Prostate gland (tissue), 2 donors: ENCODE measurements at places on chromosomes 5 and 9. TPM values are rescaled to one million over a fixed set of nuclear protein-coding genes. Genes with fewer than 3 reads are reported as not detected.
A peak's percentile ranks its signal among the peaks of the same experiment; 100 is the strongest.

DNA sequence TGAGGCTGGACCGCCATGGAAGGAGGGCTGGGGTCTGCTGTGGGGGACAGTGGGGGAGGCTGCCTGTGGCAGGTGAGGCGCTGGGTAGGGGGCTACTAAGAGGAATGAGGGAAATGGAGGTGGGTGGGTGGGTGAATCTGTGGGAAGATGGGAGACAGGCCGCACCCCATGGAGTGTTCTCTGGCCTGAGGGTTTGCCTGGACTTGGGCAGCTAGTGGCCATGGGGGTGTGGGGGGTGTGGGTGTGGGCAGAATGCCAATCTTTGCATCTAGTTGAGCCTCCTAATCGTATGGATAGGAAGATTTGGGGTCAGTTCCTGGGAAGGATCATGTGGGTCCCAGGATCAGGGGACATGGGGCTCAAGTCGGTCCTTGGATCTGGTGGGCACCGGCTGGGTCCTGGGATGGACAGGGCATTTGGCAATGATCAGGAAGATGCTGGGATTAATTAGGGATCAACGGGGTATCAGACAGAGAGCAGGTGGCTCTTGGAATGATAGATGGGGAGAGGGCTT is 518 bp downstream of the ZDHHC12 start:
- DNase-seq: no peak

The ADGRD2 gene
- 4.0 TPM for total RNA-seq

- DNase-seq: no peak
Measured at GRCh38 chr9:35318741-35319140, 156.9 kb downstream of the UNC13B start.

GRCh38 chr5:108003178-108003577 is 332.4 kb upstream of the EFNA5 start:
- no peak for DNase-seq

DNA sequence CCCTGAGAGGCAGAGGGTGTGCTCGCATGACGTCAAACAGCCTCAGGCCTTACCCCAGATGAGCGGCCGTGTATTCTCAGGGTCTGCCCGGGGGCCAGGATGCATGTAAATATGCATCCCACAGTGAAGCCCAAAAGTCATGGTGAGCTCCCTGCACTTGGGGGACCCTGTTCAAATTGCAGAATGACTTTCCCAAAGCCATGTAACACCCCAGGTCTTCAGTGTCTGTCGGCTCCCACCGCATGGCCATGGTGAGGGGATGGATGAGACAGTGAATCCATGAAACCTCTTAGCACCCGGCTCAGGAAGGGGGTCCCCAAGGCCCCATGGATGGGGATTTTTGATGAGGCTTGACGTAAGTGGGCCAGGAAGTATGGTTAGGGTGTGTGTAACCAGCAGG is 9.3 kb upstream of the COL5A1 start:
- no peak for DNase-seq

DNA sequence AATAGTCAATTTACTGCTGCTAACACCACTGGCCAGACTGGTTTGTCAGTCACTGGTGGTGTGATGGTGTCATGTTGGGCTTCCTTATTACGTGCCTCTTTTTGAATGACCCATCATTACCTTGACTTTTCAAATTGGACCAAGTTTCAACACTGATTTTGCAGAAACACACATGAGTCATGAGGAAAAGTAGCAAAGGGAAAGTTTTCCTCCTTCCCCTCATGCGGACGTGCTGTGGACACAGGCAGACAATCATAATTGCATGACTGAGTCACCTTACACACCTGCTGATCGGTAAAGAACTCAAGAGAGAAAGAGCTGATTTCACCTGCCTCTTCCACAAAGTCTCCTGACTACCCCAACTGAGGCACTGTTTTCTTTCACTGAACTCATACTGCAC is 324.5 kb downstream of the ARRDC3 start:
- DNase-seq: no peak

DNA sequence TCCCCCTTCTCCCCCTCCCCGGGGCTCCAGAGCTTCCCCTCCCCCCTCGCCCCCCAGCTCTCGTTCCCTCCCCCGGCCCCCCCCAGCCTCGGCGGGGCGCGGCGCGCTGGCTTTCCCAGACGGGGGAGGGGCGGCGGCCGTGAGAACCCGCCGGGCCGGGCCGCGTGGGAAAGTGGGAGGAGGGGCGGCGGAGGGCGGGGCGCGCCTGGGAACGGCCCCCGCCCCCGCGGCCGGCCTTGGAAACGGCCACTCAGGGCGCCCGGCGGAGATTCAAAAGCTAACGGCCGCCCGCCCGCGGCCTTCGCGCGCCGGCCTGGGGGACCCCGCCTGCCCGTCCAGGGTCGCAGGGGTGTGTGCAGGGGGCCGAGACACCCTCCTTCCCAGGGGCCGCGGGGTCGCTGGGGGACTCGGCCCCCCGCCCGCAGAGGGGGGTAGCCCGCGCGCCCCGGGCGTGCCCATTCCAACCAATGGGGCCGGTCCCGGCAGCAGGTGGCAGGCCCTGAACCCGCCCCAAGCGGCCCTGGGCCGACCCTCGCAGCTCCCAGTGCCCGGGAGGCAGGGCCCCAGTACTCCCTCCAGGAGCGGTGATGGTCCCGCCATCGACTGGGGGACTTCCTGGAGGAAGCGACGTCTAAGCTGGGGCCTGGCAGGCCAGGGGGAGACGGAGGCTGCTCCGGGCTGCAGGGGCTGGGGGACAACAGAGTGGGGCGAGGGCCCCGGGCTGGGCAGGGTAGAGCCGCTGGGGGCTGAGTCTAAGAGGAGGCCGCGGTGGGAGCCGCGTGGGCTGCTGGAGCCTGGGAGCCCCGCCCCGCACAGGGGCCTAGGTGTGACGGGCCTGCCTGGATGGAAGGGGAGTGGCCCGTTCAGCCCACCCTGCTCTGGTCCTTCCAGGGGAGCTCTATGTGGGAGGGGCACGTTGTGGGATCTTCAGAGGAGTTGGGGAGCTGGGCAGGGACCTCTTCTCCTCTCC is 14.2 kb upstream of the NRARP start:
- DNase-seq: no peak

The FGF1 gene
- total RNA-seq: 2.0 TPM

DNA sequence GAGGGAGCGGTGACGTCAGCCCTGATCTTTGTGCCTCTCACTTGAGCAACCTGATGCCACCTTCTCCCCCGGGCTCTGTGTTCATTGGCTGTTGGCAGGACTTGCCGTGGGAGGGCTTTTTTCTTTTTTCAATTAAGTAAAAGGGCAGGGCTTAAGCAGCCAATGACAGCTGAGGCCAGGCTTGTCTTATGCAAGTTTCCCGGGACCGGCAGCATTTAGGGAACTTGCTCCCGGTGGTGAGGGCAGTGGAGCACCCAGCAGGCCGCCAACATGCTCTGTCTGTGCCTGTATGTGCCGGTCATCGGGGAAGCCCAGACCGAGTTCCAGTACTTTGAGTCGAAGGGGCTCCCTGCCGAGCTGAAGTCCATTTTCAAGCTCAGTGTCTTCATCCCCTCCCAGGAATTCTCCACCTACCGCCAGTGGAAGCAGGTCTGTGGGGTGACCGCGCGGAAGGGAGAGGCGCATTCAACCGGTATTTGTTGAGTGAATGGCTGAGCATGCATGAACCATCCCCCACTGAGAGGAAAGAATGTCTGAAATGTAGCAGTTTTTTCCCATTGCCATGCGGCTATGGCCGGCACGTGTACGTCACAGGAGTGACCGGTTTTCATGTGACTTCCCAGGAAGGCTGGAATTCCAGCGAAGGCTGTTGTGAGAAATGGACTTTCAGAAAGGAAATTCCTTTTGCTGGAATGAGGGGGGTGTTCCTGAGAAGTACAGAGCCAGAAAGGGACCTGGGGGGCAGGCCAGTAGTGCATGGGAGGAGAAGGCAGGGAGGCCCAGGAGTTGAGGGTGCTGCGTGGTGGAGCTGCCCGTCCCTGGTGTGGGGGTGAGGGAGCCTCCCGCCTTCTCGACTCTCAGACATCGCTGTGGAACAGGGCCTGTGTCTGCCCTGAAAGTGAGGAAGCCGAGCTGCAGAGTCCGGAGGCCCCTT is 29.0 kb downstream of the PTGES2 start:
- peak; percentile 98 for DNase-seq
